Vagina (tissue), 2 donors: ENCODE measurements at places on chromosomes 5 and 9. TPM values are rescaled to one million over a fixed set of nuclear protein-coding genes. Genes with fewer than 3 reads are reported as not detected.

Gene PLAC8L1
- not detected for total RNA-seq

Gene C1QTNF3
- 7.1 TPM for total RNA-seq

GRCh38 chr5:134075102-134075501, 39.4 kb upstream of the TCF7 start:
- no peak for DNase-seq

- no peak for DNase-seq
Observed at GRCh38 chr5:2254406-2254805, 371.7 kb upstream of the IRX4 start.

DNA sequence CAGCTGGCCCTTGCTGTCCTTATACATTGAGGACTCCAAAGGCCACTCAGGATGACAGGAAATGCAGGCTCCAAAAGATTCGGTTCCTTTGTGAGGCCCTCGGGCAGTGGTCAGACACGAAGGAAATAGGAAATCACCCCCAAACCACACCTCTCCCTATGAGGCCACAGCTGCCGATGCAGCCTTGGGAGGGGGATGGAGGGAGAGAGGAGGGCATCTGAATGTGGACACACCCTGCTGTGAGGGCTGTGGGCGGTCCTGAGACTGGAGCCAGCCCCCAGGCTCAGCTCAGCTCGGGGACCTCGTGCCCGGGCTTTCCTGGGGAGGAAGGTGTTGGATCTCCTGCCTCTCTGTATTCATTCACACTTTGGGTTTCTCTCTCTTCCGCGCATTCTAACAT, 2.7 kb upstream of the CLPTM1L start:
- no peak for DNase-seq

GRCh38 chr5:157713830-157714595, 17.2 kb upstream of the THG1L start:
- DNase-seq: no peak

GRCh38 chr9:34343090-34343489, 13.7 kb downstream of the NUDT2 start:
- DNase-seq: no peak

DNA sequence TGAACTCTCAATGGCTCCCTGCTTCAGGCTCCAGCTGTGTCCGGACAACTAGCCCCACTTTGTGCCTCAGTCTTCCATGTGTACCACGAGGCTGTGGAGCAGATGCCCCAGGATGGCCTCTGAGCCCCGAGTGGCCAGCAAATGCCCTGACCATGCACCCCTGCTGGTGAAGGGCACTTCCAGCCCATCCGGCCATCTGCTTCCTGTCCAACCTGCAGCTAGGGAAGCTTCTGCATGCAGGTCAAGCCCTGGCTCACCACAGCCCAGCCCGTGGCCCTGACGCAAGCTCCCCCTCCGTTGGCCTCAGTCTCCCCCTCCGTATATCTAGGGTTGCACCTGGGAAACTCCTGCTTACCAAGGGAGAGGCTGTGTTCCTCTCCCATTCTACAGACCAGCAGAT, 4.8 kb downstream of the NINJ1 start:
- DNase-seq: no peak

DNA sequence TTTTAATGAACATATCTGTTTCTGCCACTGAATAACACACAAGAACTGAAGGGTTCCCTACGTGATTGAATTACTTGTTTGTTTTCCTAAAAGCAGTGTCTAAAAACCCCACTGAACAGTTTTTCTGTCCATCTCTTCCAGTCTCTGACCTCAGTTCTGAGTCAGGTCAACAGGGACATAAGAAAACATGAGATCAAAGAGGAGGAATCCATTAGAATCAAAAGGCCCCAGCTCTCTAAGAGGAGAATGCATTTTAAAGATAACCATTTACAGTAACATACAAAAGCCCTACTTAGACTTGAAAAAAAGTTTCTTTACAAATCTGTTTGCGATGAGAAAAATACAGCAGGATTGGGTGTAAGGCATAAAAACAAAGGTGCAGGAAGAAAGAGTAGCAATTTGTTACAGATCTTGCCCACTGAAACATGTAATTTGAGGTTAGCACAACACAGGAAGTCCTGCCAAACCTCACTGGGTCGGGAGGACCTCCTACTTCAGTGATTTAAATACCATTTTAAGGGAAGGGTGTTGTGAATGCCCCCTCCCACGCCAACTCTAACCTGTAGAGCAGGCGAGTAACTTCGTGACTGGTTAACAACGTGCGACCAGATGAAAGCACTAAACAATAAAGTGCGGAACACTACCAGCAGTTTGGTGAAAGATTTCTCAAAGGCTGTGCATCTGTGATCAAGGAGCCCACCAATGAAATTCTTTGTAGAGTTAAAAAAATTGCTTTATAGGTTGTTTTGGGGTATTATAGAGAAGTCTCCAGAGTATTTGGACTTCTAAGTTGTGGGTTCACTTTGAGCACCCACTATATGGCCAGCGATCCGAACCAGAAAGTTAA, 1.3 kb downstream of the QSOX2 start:
- no peak for DNase-seq

GRCh38 chr5:116415182-116415581, 159.4 kb downstream of the SEMA6A start:
- DNase-seq: no peak

GRCh38 chr5:135222171-135222681, 176.8 kb downstream of the MACROH2A1 start:
- peak; percentile 89 for DNase-seq

- no peak for DNase-seq
Observed at GRCh38 chr5:180807654-180808414, 5.2 kb upstream of the MGAT1 start.

DNA sequence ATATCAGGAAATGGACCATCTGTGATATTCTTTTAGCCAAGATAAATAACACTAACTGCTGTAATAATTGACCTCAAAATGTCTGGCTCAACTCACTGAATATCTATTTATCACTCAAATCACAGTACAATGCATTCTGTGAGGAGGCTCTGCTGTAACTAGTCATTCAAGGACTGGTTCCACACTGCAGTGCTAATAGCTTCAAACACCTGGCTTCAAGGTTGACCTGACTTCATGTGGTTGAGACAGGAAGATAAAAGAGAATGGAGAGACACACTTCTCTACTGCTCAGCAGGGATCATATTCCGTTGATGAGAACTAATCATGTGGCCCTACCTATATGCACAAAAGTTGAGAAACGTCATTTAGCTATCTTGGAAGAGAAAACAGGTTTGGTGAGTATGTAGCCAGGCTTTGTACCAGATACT, 3.4 kb upstream of the RHOBTB3 start:
- DNase-seq: no peak

GRCh38 chr5:72474046-72474500, 33.1 kb downstream of the ZNF366 start:
- DNase-seq: no peak

GRCh38 chr9:21989440-21990189, 4.6 kb downstream of the CDKN2A start:
- DNase-seq: no peak
